ENCODE measurements at places on chromosomes 5 and 9.

GRCh38 chr5:40547557-40547956 lies 132.2 kb upstream of the PTGER4 start:
- no peak for DNase-seq

DNA sequence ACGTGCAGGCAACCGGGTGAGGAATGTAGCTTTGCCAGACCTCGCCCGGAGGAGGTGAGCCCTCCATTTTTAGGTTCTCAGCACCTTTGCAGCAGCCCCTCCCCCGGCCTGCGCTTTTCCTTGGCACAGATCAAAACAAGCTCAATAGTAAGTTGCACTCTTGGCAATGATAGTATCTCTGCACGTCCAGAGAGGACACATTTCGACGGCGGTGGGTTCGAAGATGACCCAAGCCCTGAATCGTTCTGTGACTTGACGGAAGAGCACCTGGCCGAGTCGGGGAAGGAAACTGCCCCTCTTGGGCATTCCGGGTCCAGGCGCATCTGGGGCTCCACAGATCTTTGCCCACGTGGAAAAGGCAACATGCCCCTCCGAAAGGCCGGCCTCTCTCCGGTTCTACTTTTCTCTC lies 904 bp downstream of the GDNF start:
- DNase-seq, result no peak

- DNase-seq, result no peak
Observed at GRCh38 chr9:36993933-36994764, 39.9 kb downstream of the PAX5 start.

GRCh38 chr9:125137200-125137599 lies 6.1 kb downstream of the SCAI start:
- no peak for DNase-seq

- no peak for DNase-seq
Observed at GRCh38 chr5:125065741-125066140, 319.3 kb upstream of the ZNF608 start.

DNA sequence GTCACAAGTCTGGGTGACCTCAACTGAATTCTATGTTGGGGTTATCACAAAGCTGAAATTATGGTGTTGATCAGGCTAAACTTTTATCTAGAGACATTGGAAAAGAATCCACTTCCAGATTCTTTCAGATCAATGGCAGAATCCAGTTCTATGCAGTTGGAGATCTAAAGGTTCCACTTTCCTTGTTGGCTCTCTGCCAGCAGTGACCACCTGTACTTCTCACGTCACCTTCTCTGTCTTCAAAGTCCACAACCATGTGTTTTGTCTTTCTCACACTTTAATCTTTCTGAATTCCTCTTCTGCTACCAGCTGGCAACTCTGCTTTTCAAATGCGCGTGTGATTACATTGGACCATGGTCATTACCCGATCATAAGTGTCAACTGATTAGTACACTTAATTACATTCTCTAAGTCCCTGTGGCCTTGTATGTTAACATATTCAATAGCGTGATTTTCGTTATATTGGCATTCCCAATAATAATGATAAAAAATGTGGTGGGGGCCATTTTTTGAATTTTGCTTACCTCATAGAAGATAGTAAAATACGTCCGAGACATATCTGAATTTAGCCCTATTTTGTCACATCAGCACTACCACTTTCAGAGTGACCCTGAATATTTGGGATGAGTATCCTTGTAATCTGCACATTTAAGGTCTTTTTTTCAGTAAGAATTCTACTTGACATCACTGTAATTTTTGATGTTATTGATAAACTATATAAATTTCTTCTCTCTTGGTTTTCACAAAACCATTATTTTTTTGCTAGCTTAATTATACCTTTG lies 73.7 kb upstream of the PRDM9 start:
- no peak for DNase-seq
